Ascending aorta (tissue), 2 donors: ENCODE measurements at places on chromosomes 7 and 10.
A peak's percentile ranks its signal among the peaks of the same experiment; 100 is the strongest.

GRCh38 chr7:138138244-138138643, 62.0 kb downstream of the AKR1D1 start:
- DNase-seq = no peak

- DNase-seq = no peak
Observed at GRCh38 chr7:127822822-127823508, 171.0 kb downstream of the SND1 start.

- no peak for DNase-seq
Observed at GRCh38 chr7:95684037-95684436, 87.7 kb upstream of the PDK4 start.

DNA sequence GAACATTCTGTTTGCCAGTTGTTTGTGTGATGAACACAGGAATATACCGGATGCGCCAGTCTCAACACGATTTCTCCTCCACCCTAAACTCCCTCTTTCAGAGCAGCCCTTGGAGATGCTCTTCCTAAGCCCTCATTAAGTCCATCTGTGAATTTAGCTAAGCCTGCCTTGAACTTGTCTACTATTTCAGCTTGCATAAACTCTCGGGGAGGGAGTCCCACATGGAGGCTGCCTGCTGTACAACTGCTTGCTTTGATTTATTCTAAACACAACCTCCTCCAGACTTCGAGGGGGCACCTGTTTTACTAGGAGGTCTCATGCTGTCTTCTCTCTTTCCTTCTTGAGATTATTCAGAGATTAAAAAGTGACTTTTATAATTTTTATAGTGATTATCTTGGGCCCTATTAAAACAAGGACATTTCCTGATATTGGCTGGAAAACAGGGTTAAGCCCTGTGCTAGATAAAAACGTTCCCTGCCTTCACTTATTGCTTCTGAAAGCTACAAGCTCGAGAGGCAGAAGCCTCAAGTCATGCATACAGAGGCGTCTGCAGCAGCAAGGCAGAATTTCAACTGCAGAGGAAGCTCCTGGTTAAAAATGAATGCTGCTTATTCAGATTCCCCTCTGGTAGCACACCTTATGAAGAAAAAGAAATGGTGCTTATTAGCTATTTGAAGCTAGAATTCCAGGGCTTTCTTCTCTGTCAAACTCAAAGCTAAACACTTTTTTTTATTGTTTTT, 174.3 kb downstream of the FANK1 start:
- no peak for DNase-seq

DNA sequence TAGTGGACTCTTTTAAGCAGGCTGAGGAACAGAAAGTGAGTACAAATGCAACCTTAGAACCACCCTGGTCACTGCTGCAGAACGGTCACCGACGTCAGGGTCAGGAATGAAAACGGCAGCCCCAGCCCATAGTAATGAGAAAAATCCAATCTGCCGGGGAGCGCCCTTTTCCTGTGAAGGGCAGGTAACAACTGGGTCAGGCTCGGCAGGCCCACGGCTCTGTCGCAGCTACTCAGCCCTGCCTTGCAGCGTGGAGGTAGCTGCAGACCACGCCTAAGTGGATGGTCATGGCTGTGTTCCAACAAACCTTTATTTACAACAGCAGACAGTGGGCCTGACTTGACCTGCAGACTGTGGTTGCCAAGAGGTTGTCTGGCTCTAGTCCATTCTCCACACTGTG, 563.2 kb downstream of the DNAJB6 start:
- DNase-seq = no peak

- DNase-seq = no peak
Observed at GRCh38 chr10:10497245-10497644, 520.4 kb upstream of the CELF2 start.

GRCh38 chr7:66804001-66804400, 63.5 kb downstream of the RABGEF1 start:
- no peak for DNase-seq

DNA sequence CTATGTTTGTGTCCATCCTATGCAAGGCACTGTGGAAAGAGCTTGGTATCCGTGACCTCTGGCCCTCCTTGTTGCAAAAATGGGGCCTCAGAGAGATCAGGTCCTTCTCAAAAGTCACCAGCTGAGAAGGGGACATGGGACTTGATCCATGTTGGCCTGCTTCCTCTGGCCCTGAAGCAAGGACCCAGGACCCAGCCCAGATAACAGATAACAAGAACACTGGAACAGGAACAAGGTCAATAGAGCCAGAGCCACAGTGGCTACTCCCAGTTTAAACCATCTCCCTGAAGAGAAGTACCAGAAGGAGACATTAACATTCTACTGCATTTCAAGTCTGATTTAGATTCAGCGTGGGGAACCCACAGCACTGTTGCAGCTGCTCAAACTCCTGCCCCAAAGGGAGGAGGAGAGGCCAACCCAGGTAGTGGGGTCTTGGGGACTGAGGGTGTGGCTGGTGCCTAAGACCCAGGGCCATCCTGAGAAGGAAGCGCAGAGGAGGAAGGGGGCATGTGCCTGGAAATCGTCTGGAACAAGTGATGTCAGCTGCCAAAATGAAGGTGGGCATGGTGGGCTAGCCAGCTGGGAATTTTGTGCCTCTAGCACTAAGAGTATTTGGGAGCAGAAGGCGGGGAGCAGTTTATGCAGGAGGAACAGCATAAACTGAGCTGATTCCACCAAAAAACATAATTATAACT, 61.2 kb downstream of the VSTM4 start:
- no peak for DNase-seq

- no peak for DNase-seq
Observed at GRCh38 chr7:151135866-151136843, 31.3 kb downstream of the GBX1 start.

DNA sequence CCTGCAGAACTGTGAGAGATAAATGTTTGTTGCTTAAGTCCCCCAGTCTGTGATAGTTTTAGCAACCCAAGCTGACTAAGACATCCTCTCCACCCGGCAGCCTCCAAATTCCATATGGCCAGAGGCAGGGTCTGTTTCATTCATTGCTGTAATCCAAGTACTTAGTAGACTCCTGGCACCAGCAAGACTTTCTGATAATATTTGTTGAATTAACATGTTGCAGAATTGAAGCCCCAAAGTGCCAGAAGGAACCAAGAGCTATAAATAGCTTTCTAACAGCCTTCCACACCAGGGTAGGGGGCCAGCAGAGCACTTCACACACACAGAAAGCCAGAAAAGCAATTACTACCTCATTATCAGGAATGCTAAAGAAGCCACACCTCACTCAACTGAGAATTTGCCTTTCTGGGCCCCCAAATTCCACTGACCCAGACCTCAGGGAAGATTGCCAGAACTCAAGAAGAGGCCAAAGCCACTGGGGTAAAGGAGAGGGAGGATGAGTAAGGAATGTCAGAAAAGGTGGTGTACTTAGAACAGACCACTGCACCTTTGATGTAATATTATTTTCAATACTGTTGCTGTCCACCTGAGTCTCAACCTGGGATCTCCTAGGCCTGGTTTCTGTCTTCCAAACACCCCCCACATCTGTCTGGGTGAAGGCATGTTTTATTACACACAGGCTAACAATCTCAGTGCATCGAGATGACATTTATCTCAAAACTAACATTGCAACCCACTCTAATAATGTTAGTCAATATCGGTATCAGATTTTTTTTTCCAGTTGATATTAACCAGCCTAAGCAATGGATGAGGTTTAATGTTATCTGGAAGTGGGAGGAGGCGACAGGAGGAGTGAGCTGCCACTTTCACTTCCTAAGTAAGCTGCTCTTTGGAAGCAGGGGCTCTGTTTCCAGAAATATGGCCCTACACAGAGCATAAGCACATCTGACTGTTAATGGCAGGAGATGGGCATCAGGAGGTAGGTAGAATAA, 5.5 kb downstream of the NOD1 start:
- no peak for DNase-seq

DNA sequence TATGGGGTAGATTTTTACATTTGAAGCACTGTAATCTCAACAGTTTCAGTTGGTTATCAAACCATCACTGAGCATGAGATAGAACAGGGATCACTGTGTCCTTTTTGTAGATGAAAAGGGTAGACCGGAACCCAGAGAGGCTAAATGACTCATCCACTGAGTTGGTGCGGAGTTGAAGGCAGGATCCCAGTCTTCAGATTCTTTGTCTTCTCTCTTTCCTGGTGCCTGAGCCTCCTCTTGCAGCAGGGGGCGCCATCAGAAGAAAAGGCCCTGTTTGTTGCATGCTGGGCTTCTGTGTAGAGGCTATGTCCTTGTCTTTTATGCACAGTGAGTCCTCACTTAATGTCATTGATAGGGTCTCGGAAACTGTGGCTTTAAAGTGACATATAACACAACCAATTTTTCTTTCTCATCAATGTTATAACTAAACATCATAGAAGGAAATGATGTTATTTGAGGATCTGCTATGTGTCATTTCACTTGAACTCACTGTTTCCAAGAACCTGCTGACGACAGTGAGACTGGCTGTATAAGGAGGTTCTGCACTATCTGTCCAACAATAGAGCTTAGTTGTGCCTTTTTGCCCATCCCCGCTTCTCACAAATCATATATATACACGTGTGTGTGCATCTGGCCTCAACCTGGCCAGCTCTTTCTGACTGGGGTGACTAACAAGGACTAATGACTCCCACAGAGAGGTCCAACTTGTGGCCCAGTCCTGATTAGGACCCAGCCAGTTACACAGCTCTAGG, 14.3 kb downstream of the ZNF282 start:
- DNase-seq = no peak

DNA sequence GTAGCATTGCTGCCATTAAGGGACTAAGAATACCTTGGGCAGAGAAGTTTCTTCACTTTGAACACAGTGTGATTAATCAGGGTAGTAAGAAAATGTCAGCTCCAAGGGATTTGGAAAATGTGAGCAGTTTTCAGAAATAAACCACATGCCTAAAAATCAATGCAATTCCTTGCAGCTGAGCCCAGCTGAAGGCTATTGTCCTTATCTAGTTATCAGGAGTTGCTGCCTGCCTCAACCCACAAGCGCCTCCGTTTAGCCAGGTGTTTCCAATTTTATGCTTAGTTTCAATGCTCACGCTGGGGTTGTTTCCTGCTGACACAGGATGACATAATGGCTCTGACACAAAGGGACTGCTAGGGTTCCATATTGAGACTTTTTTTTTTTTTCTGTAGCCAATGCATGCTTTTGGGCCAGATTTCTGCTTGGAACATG, 132.3 kb upstream of the ANK3 start:
- no peak for DNase-seq

GRCh38 chr10:51700228-51700817, 928 bp upstream of the CSTF2T start:
- no peak for DNase-seq

- DNase-seq = no peak
Observed at GRCh38 chr7:3463696-3464095, 162.6 kb downstream of the SDK1 start.

- DNase-seq = no peak
Observed at GRCh38 chr7:20407585-20408466, 77.1 kb downstream of the ITGB8 start.

DNA sequence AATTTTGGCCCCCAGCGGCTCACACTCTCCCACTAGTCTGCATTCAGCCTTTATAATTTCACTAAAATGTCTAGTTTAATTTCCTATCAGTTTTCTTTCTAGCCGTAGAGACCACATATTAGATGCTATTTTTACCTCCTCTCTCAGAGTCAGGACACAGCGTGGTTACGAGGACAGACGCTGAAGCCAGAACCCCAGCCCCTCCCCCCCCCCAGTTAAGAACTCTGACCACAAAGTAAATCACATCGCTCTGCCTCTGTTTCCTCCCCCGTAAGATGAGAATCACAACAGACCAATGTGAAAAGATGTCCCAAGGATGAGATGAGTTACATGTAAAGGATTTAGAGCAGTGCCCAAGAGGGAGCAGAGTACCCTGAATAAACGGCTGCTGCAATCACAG, 11.1 kb upstream of the TARP start:
- no peak for DNase-seq

GRCh38 chr10:69957241-69957885, 95.3 kb upstream of the MACROH2A2 start:
- peak; percentile 57 for DNase-seq

- no peak for DNase-seq
Observed at GRCh38 chr7:105101864-105102263, 87.9 kb downstream of the KMT2E start.

DNA sequence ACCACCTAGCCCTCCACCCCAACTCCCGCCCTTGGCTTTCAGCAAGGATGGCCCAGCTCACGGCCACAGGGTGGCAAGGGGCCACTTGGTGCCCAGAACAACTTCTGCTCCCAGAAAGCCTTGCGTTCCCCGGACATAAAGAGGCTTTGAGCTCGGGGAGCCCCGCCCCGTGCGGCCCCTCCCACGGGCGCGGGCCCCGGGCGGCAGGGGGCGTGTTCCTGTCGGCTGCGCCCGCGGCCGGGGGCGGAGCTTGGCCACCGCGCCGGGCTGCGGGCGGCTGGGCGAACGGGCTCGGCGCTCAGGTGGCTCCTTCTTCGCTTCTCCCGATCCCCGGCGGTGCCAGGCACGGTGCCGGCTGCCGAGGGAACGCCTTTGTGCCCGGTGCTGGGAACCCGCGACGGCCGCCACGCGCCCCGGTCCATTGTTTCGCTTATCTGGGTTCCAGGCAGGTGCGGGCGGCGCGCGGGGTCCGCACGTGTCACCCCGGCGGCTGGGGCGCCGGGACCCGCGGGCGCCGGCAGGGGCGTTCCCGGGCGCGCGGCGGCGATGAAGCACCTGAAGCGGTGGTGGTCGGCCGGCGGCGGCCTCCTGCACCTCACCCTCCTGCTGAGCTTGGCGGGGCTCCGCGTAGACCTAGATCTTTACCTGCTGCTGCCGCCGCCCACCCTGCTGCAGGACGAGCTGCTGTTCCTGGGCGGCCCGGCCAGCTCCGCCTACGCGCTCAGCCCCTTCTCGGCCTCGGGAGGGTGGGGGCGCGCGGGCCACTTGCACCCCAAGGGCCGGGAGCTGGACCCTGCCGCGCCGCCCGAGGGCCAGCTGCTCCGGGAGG, at the start of gene NFE2L3:
Gene NFE2L3, plus strand, starts transcription at position 246 of the 829 bp plus-strand sequence. Its CDS starts 301 bp downstream, at position 547.
- DNase-seq = peak; percentile 22

DNA sequence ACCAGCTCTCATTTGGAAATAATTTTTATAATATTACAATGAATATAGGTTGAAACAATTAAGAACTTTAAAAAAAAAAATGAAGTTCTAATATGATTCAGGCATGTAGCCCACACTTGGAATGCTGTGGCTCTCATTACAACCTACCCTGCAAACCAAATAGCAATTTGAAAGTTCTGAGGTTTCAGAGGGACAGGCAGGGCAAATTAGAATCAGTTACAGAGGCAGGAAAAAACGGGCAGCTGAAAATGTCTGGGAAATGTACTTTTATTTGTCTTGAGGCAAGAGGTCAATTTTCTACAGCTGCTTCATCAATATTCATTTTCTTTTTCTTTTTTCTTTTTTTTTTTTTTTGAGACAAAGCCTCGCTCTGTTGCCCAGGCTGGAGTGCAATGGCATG, 95.3 kb downstream of the PIP4K2A start:
- no peak for DNase-seq

GRCh38 chr10:103692436-103692951, 162.9 kb downstream of the SH3PXD2A start:
- DNase-seq = no peak

DNA sequence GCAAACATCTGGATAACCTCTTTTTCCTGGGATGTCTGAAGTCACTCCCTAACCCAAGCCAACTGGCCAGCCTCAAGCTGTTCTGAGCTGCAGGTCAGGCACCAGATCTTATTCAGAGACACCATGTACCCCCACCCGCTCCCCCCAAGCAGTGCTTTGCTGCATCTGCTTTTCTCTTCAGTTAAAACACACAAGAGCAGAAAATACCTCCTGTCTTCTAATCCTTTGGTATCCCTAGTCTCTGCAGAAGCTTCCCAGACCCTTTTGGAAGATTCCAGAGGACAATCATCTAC, 3.0 kb downstream of the ZNF488 start:
- DNase-seq = no peak
